ENCODE measurements at places on chromosomes 7 and 10.

DNA sequence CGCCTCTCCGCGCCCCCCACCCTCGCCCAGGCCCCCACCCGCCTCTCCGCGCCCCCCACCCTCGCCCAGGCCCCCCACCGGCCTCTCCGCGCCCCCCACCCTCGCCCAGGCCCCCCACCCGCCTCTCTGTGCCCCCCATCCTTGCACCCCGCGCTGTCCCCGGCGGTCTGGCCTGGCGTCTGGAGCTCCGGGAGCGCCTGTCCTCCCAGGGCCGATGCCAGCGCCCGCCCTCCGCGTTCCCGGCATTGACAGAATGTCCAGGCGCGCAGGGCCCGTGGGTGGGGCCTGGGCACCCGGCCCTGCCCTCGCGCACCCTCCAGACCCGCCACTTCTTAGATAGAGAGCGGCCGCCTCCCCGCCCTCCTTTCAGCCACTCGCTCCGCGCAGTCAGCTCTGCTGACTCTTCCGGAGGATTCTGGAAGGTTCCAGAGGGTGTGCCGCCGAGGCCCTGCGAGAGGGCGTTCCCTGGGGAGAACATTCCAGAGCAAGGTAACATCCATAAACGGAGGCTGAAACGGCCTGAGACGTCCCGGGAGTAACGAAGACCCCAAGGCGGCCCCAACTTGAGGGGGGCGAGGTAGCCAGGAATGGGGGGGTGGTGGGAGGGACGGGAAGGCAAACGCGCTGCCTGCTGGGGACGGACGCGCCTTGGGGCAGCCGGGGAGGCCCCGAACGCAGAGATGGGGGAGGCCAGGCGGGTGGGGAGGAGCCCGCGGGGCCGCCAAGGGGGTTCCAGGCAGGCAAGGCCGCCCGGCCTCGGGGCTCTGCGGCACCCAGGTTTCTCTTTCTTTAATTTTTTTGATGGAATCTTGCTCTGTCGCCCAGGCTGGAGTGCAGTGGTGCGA lies 117.8 kb downstream of the DYNC2I1 start:
- no peak for DNase-seq

DNA sequence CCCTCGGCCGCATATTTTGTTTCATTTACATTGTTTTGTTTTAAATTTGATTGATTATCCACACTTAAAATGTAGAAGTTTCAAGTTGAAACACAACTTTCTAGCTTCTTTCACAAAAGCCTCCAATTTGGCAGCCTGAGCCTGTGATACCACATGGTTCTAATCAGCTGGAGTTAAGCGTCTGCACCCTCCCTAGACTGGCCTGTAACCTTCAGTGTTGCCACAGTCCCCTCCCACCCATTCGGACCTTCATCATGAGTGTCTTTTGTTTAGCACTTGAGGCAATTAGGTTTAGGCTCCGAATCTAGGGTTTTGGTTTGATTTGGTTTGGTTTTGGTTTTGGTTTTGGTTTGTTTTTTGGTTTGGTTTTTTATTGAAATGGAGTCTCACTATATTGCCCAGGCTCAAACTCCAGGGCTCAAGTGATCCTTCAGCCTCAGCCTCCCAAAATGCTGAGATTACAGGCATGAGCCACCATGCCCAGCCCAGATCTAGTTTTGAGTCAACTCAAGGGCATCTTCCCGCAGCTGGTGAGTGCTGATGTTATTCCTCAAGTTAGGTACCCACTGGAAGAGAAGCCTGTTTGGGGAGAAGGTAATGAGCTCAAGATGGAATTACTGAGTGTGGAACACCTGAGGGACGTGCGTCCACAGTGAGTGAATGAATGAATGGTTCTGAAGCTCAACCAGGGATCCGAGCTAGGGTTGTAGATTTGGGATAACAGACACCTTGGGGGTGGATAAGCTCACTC lies 201.4 kb downstream of the HECW1 start:
- DNase-seq: no peak

DNA sequence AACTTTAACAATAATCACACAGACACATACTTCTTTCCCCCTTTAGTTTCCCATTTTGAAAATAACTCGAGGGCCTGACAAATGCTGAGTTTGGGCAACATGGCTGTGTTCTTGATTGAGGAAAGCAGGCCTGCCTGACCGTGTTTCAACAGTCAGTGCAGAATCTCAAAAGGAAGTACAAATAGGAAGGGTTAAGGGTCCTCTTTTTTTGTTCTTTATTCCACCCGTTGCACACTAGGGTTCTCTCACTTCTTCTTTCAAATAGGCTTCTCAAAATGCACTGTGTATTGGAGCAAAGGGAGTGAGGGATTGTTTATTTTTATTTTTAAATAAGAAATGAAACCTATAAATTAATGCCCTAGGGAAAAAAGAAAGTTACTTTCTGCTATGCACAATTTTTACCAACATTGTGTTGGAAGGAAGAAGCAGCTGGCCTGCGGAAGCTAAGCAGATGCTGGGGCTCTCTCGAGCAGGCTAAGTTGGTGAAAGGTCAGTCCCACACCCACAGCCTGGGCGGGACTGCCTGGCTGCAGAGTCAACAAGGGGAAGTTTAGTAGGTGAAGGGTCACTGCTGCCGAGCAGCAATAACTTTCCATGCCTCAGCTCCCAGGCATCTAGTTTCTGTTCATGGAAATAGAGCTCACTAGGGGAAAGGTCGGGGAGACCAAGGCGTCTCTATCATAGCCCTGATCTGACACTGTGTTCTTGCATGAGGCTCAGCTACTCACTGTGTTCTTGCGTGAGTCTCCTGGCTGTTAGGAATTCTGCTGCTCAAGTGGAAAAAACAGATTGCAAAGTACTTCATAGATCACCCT lies 12.2 kb upstream of the PDK4 start:
- DNase-seq: no peak

DNA sequence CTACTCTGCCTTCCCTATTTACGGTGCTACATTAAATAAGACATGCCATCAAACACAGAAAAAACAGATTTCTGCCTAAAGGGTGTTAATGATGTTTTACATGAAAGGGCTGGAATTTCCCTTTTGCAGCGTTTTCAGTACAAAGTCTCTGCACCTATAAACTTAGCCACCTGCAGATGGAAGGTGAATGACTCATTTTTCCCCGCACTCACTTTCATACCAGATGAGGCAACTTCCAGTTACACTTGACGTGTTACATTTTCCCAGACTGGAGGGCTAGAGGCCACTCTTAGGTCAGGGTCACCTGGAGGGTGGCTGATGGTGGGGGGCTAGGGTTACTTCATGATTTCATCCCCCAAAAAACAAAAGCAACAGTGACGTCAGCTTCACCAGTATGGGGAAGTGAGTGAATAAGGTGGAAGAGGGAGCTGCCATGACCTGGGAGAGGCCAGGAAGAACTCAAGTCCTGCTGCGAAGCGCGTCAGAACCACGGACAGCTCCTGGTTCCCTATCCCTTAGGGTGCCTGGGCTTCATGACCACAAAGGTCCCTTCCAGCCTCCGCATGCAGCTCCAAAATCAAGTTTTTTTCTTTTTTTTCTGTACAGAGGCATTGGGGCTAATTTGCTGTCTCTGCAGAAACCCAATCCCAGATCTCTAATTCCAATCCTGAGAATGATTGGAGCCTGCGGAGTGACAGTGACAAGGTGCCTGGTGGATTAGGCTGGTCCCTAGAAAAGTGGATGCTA lies 94.0 kb downstream of the ADARB2 start:
- DNase-seq: no peak

GRCh38 chr7:82623812-82624211 lies 180.2 kb upstream of the CACNA2D1 start:
- no peak for DNase-seq

DNA sequence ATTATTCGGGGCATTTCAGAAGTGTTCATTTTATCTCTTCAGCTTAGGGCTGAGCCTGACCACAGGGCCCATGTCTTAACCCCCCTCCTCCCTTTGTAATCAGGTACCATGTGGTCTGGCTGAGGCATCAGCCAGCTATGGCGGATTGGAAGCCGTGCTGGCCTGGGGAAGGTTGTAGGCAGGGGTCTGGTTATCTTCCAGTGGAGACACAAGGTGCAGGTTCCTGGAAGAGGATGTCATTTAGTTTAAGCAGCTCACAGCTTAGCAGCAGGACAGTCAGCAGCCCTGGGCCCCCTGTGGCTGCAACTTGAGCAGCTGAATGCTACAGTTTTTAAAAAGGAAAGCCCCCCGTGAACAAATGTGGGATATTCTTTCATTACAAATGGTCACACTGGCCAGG lies 22.1 kb downstream of the BAG3 start:
- no peak for DNase-seq

- DNase-seq: no peak
Measured at GRCh38 chr7:92075455-92076158, 58.7 kb downstream of the CYP51A1 start.

DNA sequence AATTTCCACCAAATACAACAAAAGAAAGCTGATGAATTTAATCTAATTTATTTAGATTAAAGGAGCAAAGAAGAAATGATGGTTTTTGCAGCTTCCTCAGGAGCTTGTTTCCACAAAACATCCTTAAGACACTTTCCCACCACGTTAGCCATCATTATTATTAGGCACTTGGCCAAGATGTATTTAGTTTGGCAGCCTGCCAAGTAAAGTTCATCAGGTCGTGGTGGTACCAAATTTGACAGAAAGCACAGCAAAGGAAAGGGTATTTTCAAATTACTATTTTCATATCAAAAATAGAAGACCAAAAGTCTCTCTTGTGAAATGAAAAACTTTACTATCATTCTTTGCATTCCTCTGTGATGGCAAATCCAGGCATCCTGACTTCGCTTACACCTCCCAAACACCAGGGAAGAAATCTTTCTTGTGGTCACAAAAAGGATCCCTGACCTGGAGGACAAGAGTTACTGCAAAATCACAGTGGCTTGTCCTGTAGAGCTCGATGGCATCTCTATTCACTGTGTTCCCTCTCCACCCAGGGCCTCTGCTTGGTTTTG lies 123.1 kb upstream of the INHBA start:
- no peak for DNase-seq

DNA sequence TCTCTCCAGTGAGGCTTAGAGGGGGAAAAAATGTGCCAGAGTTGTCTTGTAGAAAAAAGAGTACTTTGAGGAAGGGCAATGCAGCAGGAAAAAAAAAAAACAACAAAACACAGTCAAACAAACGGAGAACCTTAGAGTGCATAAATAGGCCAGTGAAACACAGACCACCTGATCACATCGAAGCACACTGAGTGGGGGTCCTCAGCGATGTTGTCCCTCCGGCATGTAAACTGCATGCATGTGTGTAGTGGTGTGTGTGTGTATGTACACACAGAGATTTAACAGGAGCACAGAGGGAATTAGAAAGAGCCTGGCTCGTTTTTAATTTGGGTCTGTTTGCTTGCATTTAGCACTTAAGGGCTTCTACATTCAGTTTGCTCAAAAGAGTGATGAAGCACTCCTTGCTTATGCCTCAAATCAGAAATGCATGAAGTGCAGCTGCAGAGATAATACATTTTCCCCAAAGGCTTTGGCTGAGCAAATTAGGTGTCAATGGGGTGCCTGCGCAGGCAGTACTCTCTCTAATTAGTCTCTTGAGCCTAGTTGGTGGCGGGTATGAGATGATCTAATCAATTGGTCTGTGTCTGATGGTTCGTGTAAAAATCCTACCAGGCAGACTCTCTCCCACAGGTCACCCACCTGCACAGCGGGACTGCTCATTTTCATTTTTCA lies 62.7 kb upstream of the FZD1 start:
- DNase-seq: no peak

- DNase-seq: no peak
Measured at GRCh38 chr7:157012113-157012547, 1.7 kb upstream of the MNX1 start.

- DNase-seq: no peak
Measured at GRCh38 chr7:95367606-95368005, 28.6 kb downstream of the PON3 start.

DNA sequence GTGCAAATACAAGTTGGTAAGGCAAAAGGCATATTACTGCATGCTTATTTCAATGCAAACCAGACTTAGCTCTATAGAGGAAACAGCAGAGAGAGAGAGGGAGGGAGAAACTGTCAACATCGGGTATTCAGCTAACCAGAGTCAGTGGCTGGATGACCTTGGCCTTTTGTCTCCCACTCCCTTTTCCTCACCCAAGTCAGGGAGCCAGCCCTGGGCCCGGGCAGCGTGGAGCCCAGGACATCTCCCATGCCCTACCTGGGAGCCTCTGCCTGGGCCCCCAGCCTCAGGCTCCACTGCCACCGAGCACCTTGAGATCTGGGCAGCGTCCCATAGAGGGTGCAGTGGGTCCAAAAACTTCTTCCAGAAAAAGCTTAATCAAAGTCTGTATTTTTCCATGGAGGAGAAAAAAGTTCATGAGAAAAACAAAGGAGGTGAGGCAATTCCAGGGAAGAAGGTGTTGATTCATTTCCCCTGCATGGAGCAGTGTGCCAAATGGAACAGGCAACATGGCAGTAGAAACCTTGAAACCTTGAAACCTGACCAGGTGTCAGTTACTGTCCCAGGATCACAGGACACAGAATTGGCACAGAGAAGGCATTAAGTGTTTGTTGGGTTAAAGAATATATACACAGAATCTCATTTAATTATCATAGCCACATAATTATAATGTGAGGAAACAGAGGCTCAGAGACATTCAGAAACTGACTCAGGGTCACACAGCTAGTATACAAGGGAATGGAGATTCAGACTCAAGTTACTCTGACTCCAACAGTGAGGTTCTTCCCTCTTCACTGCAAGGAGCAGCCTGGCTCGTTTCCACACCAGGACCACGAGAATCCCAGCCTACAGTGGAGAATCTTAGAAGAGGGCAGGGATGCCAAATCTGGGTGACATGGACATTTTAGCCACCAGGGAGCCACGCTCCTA lies 5.8 kb upstream of the NCOA4 start:
- no peak for DNase-seq

DNA sequence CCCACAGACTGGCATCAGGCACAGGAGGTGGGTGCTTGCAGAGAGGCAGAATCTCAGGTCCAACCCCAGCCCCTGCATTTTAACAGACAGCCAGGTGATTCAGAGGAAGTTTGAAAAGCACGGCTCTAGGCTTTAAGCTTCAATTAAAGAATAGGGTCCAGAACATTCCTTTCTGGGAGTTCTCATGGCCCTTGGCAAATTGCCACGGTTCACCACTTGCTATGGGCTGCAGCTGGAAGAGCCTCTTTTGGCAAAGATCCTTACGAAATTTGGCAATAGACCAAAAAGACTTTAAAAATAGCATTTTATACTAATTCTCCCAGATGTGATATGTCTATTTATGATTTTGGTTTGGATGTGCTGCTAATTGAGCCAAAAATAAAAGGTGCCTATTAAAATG lies 148.1 kb downstream of the ITGA8 start:
- DNase-seq: no peak

- DNase-seq: no peak
Measured at GRCh38 chr10:127368101-127368500, 171.7 kb upstream of the INSYN2A start.

GRCh38 chr10:7763929-7764328 lies 23.9 kb downstream of the KIN start:
- DNase-seq: no peak
